ENCODE measurements at places on chromosomes 3 and 15.

- DNase-seq, result no peak
Observed at GRCh38 chr15:94522125-94522524, 290.8 kb downstream of the MCTP2 start.

DNA sequence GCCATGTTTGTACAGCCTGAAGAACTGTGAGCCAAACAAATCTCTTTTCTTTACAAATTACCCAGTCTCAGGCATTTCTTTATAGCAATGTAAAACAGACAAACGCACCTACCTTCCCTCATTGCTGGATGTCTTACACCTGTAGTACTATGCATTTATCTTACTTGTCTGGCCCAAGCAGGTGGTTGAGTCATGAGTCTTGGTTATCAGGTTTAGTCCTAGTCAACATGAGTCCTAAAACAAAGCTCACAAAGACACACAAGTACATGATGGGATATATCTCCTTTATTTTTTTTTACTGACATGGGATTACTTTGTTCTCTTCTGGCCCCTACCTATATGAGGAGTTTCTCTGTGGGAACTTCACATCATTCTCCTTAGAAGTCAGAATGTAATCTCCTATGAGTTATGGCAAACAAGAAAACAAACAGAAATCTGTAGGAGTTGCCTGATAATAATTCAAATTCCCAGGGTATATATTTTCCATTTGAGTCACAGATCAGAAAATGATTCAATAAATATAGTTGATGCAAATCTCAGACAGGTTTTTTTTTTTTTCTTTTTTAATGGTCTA, 33.6 kb upstream of the PLSCR2 start:
- no peak for DNase-seq

- no peak for DNase-seq
Observed at GRCh38 chr3:127716384-127716783, 43.6 kb downstream of the ABTB1 start.

- DNase-seq, result no peak
Observed at GRCh38 chr3:143037867-143038266, 36.5 kb downstream of the U2SURP start.

DNA sequence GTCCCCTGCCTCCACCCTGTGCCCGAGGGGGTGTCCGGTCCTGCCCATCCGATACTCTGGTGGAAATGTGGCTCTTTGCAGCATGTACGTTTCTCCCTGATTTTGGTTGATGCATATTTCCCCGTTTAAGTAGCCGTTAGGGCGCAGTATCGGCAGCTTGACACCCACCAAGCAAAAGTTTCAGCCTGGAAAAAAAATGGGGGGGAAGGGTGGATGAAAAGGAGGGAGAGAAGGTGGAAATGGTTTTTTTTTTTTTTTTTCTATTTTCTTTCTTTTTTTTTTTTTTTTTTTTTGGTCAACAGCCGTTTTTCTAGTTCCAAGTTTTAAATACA, 1.3 kb downstream of the RAP2B start:
- DNase-seq, result no peak

DNA sequence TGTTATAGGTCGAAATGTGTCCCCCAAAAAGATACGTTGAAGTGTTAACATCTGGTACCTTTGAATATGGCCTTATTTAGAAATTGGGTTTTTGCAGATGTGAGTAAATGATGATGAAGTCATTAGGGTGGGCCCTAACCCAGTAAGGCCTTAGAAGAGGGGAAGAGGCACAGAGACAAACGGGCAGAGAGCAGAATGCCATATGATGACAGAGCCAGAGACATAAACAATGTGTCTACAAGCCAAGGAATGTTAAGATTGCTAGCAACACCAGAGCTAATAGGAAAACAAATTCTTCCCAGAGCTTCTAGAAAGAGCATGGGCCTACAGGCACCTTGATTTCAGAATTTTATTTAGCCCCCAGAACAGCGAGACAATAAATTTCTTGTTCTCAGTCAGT, 693.1 kb upstream of the NECTIN3 start:
- no peak for DNase-seq

- no peak for DNase-seq
Observed at GRCh38 chr3:70882104-70882503, 569.7 kb upstream of the MDFIC2 start.

GRCh38 chr3:89252016-89252415, 144.6 kb downstream of the EPHA3 start:
- DNase-seq, result no peak

DNA sequence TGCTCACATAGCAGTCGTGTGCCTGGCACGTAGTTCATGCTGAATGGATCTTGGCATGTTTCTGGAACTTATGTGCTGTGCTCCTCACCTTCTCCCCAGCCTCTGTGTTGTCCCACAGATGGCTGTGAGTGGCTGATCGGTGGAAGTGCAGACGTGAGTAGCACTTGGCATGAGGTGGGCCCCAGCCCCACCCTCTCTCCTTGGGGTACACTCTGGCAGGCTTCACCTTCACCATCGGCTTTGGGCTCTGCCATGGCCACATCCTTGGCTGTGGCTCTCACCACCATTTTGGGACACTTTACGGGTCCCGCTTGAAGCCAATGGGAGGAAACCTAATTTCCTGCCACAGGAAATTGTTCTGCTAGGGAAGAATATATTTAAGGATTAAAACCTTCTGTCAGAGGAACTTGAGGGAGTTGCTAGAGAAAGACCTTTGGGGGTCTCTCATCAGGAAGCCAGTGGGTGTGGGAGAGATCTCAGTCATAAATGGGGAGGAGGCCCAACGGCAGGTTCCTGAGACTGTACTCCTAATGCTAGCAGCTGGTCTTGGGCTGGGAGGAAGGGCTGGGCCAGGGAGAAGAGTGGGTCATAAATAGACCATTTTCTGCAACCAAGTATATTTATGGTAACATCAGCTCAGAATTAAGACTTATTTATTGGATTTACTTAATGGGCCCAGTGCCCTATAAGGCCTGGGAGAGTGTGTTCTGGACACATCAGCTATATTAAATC, 92.3 kb downstream of the SMAD3 start:
- no peak for DNase-seq

- DNase-seq, result no peak
Observed at GRCh38 chr3:34077417-34078195, 279.2 kb downstream of the PDCD6IP start.

GRCh38 chr3:175702956-175703355, 843.8 kb downstream of the NAALADL2 start:
- DNase-seq, result no peak

GRCh38 chr15:78921517-78921916, 23.3 kb downstream of the CTSH start:
- peak; percentile 39 for DNase-seq

DNA sequence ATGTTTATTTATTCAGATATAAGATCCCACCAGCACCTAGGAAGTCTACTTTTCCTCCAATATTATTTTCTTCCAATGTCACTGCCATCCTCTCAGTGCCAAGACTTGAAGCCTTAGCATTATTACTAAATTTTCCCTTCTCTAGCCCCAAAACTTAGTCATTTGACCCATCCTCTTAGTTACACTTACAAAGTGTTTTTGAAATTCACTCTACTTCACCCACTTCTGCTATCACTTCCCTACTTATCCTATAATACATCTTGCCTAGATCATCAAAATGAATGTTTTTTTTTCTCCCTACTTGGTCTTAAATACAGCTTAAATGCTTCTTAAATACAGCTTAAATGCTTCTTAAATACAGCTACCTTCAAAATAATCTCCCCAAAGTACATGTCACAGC, 376.6 kb downstream of the RSL24D1 start:
- no peak for DNase-seq

DNA sequence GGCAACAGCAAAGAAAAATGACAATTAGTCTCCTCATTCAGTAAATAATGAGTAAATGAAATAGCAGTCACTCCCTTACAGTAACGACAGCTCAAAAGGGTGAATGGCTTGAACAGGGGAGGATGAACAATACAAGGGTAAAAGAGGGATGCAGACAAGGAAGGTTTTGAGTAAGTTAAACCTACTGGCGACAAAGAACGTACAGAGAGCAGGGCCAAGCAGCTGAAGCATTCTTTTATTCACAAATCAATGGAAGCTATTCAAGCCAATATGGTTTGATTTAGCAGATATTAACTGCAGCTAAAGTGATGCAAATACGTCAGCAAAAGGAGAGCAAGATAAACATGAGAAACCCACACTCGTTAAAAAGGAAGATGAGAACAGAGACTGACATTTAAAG, 90.7 kb upstream of the ICE2 start:
- DNase-seq, result no peak

- DNase-seq, result no peak
Observed at GRCh38 chr3:190853464-190853863, 9.0 kb downstream of the GMNC start.

DNA sequence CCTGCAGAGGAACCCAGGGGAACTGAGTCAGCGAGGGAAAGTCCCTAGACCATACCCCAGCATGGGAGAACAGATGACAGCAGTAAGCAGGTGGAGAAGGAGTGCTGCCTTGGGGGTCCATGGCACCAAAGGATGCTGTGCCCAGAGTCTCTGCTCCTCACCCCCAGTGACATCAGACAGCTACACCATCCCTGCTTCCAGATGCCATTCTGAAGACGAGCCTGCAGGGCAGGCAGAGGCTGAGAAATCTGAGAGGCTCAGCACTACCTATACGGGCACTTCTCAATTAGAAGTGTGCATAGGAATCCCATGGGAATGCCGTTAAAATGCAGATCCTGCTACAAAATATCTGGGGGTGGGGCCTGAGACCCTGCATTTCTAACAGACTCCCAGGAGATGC, 211.3 kb upstream of the NSMCE3 start:
- no peak for DNase-seq

GRCh38 chr3:12963922-12964701, 109.1 kb downstream of the IQSEC1 start:
- no peak for DNase-seq

GRCh38 chr3:148187296-148187695, 510.4 kb upstream of the AGTR1 start:
- no peak for DNase-seq

DNA sequence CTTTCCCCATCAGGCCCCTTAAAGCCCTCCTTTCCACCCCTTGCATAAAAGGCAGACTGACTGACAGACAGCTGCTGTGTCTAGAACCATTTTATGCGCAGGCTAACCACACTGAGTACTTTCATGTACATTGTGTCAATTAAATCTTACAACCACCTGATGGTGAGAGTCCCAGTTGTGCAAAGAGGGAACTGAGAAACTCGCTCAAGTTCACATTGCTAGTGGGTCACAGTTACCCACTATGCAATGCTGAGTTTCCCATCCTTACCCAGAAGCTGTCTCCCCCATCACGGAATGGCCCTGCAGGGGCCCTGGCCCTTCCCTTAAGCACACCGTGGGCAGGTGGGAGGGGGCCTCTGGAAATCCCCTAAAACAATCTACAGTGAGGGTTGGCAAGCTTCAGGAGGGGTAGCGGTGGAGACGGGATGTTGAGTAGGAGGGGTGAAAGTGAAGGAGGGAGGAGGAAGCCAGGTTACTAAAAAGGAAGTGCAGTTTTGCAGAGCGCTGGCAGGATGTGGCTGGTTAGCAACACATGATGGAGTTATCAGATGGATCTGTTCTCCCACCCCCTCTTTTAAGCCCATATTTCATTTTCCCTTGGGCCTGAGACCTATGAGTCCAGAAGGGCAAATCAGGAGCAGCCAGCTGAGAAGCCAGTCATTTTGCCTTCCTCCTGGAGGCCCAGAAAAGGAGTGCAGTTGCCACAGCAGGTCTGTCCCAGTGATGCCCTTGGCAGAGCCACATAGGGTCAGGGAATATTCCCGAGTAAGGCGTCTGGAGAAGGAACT, 30.0 kb downstream of the STARD5 start:
- no peak for DNase-seq

DNA sequence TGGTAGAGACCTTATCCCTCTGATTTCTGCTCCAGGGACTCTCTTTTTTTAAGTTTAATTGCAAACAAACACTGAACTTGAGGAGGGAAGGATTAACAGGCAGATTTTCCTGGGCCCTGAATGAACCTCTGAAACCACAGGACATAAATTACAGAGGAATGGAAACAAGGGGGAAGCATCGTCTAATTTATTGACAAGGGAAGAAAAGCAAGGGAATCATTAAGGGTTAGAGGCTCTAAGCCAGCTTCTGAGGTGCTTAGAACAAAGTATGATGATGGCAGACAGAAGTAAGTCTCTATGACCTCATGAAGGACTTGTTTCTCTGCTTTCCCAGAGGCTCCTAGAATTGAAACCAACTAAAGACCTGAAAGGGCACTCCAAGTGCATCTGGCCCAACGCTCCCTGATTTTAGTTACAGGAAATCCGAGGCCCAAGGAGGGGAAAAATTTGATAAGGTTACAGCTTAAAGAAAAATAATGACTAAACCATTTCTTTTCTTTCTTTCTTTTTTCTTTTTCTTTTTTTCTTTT, 244.7 kb upstream of the NR2E3 start:
- no peak for DNase-seq

GRCh38 chr3:119469418-119470189, 841 bp downstream of the POGLUT1 start:
- DNase-seq, result no peak

DNA sequence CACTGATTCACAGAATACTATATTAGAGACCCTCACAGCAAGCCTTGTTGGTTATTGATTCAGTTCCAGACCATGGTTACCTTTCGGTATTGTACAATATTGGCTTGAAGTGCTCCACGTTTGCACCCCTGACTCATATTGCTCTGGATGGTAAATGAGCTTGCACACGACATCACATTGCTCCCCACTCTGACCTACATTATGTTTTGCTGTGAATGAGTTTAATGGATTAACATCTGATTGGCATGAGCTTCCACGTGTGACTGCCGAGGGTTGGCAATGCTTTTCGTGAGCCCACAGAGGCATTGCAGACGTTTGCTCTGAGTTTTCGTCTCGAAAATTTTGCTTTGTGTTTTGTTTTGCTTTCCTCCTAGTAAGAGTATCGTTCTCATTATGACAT, 225.8 kb upstream of the ICE2 start:
- DNase-seq, result no peak

- DNase-seq, result no peak
Observed at GRCh38 chr3:86208772-86209171, 782.2 kb downstream of the VGLL3 start.

DNA sequence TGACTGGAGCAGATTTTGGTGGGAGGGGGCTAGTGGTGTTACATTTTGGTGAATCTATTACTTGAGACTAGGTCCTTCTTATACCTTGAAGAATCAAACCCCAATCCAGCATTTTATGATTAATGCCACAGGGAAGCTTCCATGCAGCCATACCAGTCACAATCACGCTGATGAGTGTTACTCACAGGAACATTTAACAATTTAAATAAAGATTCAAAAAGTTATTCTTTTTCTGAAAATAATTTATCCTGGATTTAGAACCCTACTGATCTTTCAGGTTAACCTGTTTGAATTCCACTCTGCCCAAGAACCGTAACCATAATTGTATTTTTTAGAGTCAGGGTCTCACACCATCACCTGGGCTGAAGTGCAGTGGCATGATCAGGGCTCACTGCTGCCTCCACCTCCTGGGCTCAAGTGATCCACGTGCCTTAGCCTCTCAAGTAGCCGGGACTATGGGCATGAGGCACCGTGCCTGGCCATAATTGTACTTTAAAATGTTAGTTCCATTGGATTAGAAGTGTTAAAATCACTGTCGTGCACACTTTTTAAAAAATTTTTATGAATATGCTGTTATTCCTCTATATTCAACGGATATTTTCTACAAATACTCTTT, 929 bp upstream of the MTMR10 start:
- DNase-seq, result no peak

All from ureter (tissue), 1 donor.